Osteoblast (primary cell): ENCODE measurements at places on chromosomes 13 and 19. TPM values are rescaled to one million over a fixed set of nuclear protein-coding genes. Genes with fewer than 3 reads are reported as not detected.

The INSL3 gene
- total RNA-seq, result not detected in 2 replicates

GRCh38 chr19:35066691-35067563 lies 25.4 kb downstream of the HPN start:
- peak; percentile 97 for DNase-seq
- H3K4me1 ChIP-seq, result no peaks in the 10 kb centered on the region
- no peak overlapping the region for H3K27ac ChIP-seq
- H3K36me3 ChIP-seq, result no peaks in the 10 kb centered on the region

The RANBP3 gene
- 40.5 and 42.1 TPM in 2 replicates for total RNA-seq

The CEACAM20 gene
- not detected in 2 replicates for total RNA-seq

DNA sequence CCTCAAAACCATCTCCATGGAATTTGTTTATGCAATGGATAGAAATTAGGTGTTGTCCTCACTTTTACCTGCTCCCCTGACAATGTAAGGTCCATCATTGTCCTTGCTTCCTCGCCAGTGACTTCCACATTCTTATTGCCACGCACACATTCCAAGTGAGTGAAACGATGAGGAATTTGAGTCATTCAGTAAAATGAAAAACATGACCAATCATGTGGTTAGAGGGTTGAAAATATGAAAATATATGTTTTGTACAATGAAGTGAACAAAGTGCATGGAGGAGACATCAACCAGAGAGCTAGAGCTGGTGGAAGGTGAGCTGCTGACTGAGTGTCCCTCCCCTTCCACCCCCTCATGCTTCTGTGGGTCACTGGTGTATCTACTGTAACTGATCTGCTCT lies 91.7 kb downstream of the ATP8A2 start:
- no peaks in the 10 kb centered on the region for H3K36me3 ChIP-seq
- H3K27ac ChIP-seq, result no peak overlapping the region
- DNase-seq, result peak; percentile 76
- H3K4me1 ChIP-seq, result peaks cover 6% of the 10 kb centered on the region

- H3K4me1 ChIP-seq, result peaks cover 51% of the 10 kb centered on the region
- H3K27ac ChIP-seq, result peak overlapping the region; percentile 91
- no peak overlapping the region for H3K4me3 ChIP-seq
- peak; percentile 85 for DNase-seq
- H3K27me3 ChIP-seq, result no peaks in the 10 kb centered on the region
These were observed 254.4 kb downstream of the DLEU7 start for GRCh38 chr13:50589139-50589538.

The HRC gene
- total RNA-seq, result not detected in 2 replicates

DNA sequence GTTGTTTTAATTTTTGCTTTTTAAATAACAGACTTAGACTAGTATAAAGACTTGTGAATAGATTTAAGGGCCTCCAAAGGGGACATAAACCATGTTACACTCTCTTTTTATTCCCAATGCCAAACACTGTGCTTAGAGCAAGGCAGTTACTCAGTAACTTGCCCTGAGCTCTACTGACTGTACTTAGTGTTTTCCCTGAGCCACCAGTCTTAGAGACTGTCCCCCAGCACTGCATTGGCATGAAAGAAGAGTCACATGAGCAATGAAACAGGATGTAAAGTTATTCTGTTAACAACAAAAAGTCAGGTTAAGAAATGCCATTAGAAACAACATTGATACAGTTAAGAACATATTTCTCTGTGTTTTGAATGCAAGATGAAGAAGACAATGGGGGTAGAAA lies 187.9 kb downstream of the TBC1D4 start:
- no peaks in the 10 kb centered on the region for H3K4me1 ChIP-seq
- no peak for DNase-seq
- H3K27me3 ChIP-seq, result no peaks in the 10 kb centered on the region
- H3K4me3 ChIP-seq, result no peak overlapping the region
- H3K36me3 ChIP-seq, result peaks cover 6% of the 10 kb centered on the region
- H3K27ac ChIP-seq, result no peak overlapping the region

DNA sequence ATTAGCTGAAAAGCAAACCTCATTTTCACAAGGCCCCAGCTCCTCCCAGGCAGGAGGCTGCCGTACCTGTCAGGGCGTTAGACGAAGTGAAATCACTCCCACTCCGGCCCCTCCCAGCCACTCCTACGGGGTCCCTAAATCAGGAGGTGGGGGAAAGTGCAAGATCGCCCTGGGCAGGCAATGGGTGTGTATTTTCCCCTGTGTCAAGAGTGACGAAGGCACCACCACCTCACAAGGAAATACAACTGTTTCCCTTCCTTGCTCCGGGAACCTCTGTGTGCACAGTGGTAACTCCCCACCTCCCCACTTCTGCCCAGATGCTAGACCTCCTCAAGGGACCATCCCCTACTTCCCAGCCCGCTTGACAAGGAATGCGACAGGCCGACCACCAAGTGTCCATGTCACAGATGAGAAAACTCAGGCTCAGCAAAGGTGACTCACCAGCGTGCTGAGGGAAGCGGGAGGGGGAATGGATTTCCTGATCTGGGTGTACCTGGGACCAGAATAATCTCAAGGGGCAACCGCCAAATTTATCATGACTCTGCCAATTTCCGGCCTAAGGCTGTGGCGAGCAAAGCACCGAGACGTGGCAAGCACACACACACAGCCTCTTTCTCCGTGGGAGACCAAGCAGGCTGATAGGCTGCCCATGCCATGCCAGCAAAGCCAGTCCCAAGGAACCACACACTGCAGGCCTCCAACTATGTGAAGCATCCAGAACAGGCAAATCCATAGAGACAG lies 7.3 kb downstream of the PPP6R1 start:
- DNase-seq, result peak; percentile 90
- no peak overlapping the region for H3K4me3 ChIP-seq
- peaks cover 8% of the 10 kb centered on the region for H3K36me3 ChIP-seq
- peaks cover 13% of the 10 kb centered on the region for H3K4me1 ChIP-seq
- H3K27ac ChIP-seq, result peak overlapping the region; percentile 12

The ZNF829 gene
- 4.0 and 4.7 TPM in 2 replicates for total RNA-seq

GRCh38 chr19:2289714-2290435 lies 7.9 kb upstream of the PEAK3 start:
- peak; percentile 90 for DNase-seq
- no peaks in the 10 kb centered on the region for H3K36me3 ChIP-seq
- peak overlapping the region; percentile 43 for H3K4me3 ChIP-seq
- H3K27me3 ChIP-seq, result peaks cover 36% of the 10 kb centered on the region
- H3K4me1 ChIP-seq, result peaks cover 11% of the 10 kb centered on the region

The NCAN gene
- under 0.01 TPM in 1 of 2 replicates, not detected in the other for total RNA-seq

DNA sequence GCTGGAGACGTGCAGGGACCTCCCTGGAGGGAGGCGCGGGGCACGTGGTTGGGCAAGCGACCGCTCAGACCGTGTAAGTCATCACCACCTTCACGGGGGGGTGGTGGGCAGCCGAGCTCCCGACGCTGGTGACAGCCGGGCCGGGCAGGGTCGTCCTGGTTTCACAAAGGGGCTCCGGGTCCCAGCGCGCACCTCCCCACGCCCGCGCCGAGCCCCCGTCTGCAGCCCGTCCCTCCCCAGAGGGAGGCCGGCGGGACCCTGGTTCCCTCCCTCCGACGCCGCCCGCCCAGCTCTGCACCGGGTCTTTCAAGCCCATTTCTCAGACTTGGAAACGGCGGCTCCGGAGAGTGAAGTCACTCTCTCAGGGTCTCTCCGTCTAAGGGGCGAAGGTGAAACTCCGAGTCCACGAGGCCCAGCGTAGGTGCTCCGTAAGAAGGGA lies 729 bp upstream of the ARID3A start:
- peak overlapping the region; percentile 78 for H3K27ac ChIP-seq
- peak; percentile 99 for DNase-seq
- peaks cover 10% of the 10 kb centered on the region for H3K27me3 ChIP-seq
- no peaks in the 10 kb centered on the region for H3K36me3 ChIP-seq
- peaks cover 10% of the 10 kb centered on the region for H3K4me1 ChIP-seq

The A1BG gene
- 1.1 and 1.5 TPM in 2 replicates for total RNA-seq

GRCh38 chr19:3510727-3511126 lies 4.6 kb downstream of the FZR1 start:
- no peaks in the 10 kb centered on the region for H3K27me3 ChIP-seq
- H3K4me3 ChIP-seq, result no peak overlapping the region
- no peak for DNase-seq
- peaks cover 33% of the 10 kb centered on the region for H3K4me1 ChIP-seq
- H3K27ac ChIP-seq, result no peak overlapping the region
- peaks cover 14% of the 10 kb centered on the region for H3K36me3 ChIP-seq

GRCh38 chr13:31703780-31704179 lies 35.5 kb upstream of the RXFP2 start:
- no peak for DNase-seq
- H3K4me3 ChIP-seq, result no peak overlapping the region
- H3K4me1 ChIP-seq, result peaks cover 7% of the 10 kb centered on the region
- no peaks in the 10 kb centered on the region for H3K36me3 ChIP-seq

The TJP3 gene
- not detected in 2 replicates for total RNA-seq

DNA sequence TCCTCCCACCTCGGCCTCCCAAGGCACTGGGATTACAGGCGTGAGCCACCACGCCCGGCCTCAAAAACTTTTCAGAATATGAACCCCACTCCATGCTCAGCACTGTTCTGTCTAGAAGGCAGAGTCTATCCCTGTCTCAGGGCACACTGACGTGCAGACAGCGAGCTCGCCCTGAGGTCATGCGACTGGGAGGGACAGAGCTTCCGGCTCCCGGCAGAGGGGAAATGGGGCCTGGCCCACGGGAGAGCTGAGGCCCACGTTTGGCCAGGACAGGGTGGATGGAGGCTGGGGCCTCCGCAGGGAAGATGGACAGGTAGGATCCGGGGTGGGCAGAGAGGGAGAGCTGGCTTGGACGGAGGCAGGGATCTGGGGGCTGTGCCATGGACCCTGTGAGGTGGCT lies 2.8 kb upstream of the AZU1 start:
- no peaks in the 10 kb centered on the region for H3K27me3 ChIP-seq
- no peak for DNase-seq
- H3K27ac ChIP-seq, result no peak overlapping the region
- H3K4me3 ChIP-seq, result no peak overlapping the region

- H3K4me3 ChIP-seq, result no peak overlapping the region
- peaks cover 71% of the 10 kb centered on the region for H3K36me3 ChIP-seq
- no peak overlapping the region for H3K27ac ChIP-seq
These were observed 18.2 kb downstream of the SIN3B start for GRCh38 chr19:16847430-16847829.

DNA sequence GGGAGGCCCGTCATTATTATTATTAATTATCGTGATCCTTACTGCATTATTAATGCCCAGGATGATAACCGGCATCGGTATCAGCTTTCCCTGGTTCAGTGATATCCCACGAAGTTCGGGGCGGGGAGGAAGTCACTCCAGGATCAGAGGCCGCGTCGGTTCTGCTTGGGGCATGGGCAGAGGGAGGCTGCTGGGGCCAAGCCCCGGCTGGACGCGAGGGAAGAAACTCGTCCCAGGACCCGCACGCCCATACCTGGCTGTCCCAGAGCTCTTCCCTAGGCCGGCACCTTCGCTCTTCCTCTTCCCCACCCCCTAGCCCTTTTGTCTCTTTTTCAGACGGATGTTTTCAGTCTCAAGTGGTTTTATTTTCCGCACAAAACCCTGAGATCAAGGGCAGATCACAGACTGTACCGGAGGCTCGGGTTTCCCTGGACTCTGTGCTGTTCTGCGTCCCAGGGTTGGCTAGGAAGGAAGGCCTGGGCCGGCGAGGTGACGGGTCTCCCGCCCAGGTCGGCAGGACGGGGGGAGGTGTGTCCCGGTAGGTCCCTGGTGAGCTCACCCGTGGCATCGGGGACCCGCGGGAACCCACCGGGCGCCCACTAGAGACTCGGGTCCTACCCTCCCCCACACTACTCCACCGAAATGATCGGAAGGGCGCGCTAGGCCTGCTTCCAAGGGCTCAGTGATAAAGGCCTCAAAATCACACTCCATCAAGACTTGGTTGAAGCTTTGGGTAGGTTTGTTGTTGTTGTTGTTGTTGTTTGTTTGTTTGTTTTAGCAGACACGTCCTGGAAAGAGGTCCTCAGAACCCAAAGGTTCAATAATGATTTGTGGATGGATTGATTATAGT lies 7.9 kb downstream of the ZIC2 start:
- H3K4me3 ChIP-seq, result no peak overlapping the region
- H3K27ac ChIP-seq, result no peak overlapping the region
- no peaks in the 10 kb centered on the region for H3K4me1 ChIP-seq
- peak; percentile 77 for DNase-seq

- no peak overlapping the region for H3K27ac ChIP-seq
- no peak overlapping the region for H3K4me3 ChIP-seq
- no peaks in the 10 kb centered on the region for H3K36me3 ChIP-seq
- H3K27me3 ChIP-seq, result no peaks in the 10 kb centered on the region
- DNase-seq, result peak; percentile 65
These were observed 24.4 kb downstream of the MYO1F start for GRCh38 chr19:8552810-8553209.

The PGLYRP2 gene
- not detected in 2 replicates for total RNA-seq

- no peaks in the 10 kb centered on the region for H3K27me3 ChIP-seq
- no peaks in the 10 kb centered on the region for H3K36me3 ChIP-seq
- H3K27ac ChIP-seq, result no peak overlapping the region
- H3K4me3 ChIP-seq, result no peak overlapping the region
- no peaks in the 10 kb centered on the region for H3K4me1 ChIP-seq
- no peak for DNase-seq
These were observed 167.2 kb downstream of the FGF14 start for GRCh38 chr13:102234618-102235017.

DNA sequence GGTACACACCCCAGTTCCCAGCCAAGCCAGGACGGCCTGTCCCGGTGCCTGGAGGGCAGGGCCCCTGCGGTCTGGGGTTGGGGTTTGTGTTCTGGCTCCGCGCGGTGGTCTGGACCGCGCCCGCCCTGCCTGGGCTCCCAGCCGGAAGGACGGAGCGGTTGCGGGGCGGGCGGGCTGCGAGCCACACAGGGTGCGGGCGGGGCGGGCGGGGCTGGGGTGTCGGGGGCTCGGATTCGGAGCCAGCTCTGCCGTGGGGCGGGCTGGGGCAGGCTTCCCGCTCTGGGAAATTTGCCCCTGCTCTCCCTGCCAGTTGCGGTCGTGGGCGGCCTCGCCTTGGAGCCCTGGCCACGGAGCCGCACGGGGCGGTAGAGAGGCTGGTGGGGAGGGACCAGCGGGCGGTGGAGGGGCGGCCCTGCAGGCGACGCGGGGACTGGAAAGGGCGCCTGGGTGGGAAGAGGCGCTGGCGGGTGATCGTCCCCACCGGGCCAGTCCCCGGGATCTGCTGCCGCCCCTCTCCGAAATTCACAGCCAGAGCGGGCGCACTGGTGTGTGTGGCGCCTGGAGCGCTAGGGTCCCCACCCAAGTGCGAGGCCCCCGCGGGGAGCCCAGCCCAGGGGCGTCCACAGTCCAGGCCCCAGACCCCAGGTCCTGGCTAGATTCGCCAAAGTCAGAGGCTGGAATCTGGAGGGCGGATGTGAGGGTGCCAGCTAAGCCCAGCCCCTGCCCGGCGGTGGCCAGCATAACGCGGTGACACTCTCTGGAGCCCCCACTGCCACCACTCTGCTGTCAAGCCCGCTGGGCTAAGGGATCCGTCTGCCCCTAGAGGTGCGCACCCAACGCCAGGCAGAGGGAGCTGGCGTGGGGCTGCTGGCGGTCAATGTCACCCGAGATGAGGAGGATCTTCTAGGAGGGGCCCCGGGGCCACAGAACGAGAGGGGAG lies 11.0 kb upstream of the ZNF492 start:
- no peaks in the 10 kb centered on the region for H3K36me3 ChIP-seq
- H3K27me3 ChIP-seq, result no peaks in the 10 kb centered on the region
- no peak overlapping the region for H3K27ac ChIP-seq
- peak; percentile 56 for DNase-seq
